ENCODE measurements at places on chromosomes 16 and 17.
A peak's percentile ranks its signal among the peaks of the same experiment; 100 is the strongest.

- no peak for DNase-seq
These were observed 6.5 kb downstream of the PROCA1 start for GRCh38 chr17:28705074-28705659.

DNA sequence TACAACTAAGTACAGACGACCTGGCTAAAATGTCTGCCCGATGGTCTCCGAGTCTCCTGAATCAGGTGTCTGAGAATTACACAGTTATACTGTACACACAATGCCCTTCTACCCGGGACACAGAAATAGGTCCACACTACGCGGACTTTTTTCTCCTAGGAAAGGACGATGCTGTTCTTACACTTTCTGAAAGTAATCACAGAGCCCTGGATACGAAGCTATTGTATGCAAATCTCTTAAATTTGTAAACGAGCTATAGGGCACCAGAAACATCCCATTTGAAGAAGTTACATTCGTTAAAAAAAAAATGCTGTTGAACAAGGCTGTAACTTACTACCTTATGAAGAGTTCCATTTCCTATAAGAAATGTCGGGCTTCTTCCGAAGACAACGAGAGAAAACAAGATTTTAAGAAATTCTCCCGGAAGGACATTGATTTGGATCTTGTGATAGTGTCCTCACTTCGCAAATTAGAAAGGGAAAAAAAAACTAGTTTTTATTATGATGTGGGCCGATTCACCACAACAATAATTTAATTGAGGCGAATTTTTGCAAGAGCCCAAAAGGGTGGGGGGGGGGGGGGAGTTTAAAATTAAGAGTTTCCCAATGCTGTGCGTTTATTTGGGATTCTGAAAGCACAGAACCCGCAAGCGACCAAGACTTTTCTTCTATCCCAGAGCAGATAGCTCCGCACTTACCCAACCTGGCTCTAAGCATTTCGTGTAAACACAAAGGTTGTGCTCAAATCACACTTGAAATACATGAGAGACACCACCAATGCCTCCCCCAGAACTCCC is 1.5 kb upstream of the SOX9 start:
- no peak for DNase-seq

DNA sequence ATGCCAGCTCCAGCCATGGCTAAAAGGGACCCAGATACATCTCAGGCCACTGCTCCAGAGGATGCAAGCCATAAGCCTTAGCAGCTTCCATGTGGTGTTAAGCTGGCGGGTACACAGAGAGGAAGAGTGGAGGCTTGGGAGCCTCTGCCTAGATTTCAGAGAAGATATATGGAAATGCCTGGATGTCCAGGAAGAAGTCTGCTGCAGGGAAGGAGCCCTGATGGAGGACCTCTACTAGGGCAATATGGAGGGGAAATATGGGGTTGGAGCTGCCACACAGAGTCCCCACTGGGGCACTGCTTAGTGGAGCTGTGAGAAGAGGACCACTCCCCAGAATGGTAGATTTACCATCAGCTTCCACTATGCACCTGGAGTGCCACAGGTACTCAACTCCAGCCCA is 32.1 kb downstream of the RNF112 start:
- no peak for DNase-seq

DNA sequence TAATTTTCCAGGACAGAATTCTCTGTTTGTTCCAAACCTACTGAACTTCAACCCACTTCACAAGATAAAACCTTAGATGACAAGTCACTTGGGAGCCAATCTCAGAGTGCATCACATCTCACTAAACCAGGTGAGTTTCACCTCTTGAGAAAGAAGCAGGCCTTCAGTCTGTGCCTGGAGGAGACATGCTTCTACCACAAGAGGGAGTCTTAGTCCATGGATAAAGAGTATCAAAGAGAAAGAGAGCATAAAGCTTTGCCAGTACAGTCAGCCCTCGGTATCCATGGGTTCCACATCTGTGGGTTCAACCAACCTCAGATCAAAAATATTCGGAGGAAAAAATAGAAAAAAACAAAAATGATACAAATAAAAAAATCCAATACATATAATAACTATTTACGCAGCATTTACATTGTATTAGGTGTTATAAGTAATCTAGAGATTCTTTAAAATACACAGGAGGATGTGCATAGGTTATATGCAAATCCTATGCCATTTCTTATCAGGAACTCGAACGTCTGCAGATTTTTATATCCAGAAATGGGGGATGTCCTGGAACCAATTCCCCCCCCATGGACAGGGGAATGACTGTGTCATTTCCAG is 37.7 kb downstream of the DUSP14 start:
- DNase-seq: peak; percentile 13

DNA sequence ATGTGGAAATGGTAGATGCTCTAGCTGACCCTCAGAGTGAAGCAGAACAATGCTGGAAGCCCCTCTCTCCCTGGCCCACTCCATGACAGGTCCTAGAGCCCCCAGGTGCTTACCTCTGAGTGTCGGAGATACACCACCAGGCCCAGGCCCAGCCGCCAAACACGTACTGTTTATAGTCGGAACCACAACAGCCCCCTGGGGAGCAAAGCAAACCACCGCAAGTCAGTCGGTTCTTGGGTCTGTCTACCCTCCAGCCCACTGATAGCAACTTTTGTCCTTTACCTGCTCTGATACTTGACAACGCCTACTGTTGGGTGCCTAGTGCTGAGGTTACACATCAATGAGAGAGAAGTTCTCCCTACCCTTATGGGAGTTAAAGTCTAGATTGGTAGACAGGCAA is 8.7 kb downstream of the FLOT2 start:
- no peak for DNase-seq

- no peak for DNase-seq
These were observed 26.6 kb upstream of the NLRP1 start for GRCh38 chr17:5610956-5611355.

DNA sequence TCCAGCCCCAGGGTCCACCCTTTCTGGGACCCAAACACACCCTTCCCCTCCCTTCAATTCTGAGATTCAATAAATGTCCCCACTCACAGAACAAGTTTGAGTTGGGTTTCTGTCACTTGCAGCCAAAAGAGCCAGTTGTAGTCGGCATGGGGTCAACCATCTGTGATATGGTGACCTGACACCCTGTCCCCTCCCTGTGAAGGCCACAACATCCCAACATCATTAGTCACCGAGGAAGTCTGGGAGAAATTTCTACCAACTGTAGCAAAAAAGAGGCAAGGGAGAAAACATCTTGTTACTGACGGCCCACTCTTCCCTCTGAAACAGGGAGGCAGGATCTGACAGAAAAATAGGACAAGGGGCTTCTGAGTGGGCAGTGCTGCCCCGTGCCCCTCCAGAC is 638 bp upstream of the LYZL6 start:
- DNase-seq: no peak

GRCh38 chr17:16329519-16330271 is 23.6 kb downstream of the CENPV start:
- no peak for DNase-seq

DNA sequence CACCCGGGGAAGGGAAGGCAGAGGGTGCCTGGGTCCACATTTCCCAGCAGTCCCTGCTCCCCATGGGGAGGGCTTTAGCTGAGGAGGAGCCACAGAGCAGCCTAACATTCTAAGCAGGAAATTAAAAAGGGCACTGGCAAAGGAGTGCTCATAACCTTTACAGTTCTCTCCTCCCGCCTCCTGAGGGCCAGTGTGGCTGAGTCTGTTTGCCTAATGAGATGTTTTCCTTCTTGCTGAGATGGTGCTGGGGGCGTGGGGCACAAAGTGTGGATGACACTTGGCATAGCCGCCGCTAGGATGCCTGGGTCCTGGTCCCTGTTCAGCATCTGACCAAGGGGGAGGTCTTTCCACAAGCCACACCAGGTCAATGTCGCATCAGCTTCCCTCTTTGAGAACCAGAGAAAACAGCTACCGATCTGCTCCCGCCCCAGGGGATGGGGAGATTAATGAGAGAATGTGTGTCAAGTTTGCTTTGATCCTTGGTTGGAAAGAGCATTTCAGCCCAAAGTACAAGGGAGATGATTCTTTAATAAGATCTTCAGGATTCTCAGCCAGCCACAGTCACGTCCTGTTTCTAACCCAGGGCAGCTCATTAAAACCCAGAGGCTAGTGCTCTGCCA is 5.8 kb downstream of the KIF18B start:
- DNase-seq: no peak

- DNase-seq: no peak
These were observed 4.6 kb upstream of the ITGAE start for GRCh38 chr17:3805581-3805980.

GRCh38 chr17:45146890-45147580 is 1.2 kb upstream of the HEXIM1 start:
- peak; percentile 53 for DNase-seq

DNA sequence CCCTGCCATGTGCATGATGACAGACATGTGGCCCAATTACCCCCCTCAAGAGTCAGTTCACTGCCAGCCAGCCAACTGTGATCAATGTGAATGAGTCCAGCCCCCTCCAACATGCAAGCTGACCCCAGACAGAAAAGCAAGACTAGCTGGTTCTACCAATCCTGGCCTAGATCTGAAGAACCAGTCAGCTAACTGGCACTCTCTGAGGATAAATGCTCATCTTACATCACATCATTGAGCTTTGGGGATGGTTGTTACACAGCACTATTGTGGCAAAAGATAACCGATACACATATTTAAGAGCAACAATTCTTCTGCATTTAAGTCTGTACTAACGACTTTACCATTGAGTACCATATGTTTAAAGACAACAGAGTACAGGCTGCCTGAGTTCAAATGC is 106.7 kb downstream of the TOX3 start:
- no peak for DNase-seq

DNA sequence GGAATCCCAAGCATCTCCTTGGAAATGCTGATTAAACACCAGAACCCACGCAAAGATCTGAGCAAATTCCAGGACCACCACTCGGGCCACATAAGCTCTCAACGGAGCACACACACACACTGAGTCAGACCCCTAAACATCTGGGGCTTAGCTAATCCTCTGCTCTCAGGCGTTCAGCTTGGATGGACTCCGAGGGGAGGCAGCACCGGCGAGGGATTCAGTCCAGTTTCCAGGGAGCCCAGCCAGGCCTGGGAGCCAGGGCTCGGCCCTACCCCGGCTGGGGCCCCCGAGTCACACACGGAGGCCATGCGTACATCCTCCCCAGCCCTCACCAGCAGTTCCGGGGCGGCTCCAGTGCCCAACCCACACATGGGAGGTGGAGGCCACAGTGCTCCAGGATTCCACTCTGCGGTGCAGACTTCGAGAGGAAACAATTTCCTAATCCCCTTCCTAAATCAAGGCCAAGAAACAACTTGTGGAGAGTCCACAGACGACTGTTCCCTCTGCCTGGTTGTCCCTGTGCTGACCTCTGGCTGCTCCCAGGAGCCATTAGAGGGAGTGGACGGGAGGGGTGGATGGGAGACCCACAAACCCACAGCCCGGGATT is 70.5 kb downstream of the GAS7 start:
- DNase-seq: no peak

DNA sequence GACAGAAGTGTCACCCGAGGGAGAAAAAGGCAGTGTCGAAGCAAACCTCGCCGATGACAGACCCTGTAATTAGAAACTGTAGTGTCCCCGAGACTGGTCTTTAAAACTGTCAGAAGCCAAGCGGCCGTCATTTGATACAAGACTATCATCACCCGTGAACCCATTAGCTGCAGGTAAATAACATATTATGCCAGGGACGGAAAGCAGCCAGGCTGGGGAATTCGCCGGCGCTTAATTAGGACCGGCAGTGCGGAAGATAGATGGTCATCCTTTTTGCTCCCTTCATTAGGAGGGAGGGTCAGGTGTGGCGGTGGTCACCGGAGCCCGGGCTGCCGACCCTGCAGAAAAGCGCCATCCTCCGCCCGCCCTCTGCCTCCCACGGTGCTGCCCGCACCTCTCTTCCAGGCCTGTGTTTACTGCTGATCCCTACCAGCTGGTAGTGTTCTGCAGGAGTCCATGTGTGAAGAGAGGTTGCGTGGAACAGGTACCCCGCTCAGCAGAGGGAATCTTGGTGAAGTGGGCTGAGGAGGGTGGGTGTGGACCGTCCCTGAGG is 109.4 kb upstream of the GSE1 start:
- DNase-seq: no peak

DNA sequence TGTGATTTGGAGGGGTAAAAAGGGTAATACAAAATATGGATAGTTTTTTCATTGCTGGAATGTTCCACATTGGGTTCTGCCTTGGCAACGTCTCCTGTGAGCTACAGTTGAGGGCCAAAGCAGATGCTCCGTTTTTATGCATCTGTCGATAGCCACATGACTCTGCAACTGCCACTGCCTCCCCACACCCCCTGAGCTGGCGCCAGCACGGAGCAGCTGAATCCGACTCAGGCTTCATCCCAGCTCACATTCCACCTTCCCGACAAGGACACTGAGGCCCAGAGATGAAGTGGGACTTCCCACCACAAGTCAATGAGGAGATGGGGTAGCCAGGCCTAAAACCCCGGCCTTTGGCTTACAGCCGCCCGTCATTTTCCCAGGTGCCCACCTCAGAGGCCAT is 334.1 kb downstream of the CDH13 start:
- DNase-seq: no peak

GRCh38 chr16:81634380-81635062 is 144.6 kb upstream of the PLCG2 start:
- no peak for DNase-seq

GRCh38 chr17:13209081-13209480 is 191.3 kb upstream of the ELAC2 start:
- DNase-seq: no peak

DNA sequence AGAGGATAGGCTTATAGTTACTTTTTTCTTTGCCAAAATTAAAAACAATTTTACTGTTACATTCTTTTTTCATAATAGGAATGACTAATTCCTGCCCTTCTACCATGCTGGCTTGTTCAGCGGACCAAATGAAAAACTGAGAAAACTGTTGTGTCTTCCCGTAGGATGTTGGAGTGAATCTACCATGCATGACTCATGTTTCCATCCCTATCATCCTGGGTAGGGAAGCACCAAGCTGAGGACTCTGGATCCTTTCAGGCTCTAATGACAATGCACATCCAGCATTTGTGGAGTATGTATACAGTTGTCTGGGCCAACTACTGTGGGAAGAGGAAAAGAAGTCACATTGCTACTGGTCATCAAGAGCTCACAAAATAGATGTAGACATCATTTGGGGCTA is 41.1 kb upstream of the DHX8 start:
- no peak for DNase-seq

- DNase-seq: no peak
These were observed 197.7 kb upstream of the NOG start for GRCh38 chr17:56395787-56396186.

GRCh38 chr17:77837917-77838316 is 120.6 kb upstream of the TNRC6C start:
- no peak for DNase-seq

Measured in NCI-H2081 treated with DMSO at 0.1 percent for 48 hours (cell line).